Stimulated activated CD4-positive, alpha-beta T cell treated with anti-CD3 and anti-CD28 coated beads, Interleukin-12 subunit alpha, Interleukin-12 subunit beta, amount 100 ng/mL, for 24 hours (primary cell): ENCODE measurements at places on chromosomes 11 and 22.

GRCh38 chr11:61512435-61512834, 3.9 kb downstream of the LRRC10B start:
- DNase-seq = no peak

- DNase-seq = no peak
Observed at GRCh38 chr11:20275987-20276965, 87.2 kb upstream of the HTATIP2 start.

DNA sequence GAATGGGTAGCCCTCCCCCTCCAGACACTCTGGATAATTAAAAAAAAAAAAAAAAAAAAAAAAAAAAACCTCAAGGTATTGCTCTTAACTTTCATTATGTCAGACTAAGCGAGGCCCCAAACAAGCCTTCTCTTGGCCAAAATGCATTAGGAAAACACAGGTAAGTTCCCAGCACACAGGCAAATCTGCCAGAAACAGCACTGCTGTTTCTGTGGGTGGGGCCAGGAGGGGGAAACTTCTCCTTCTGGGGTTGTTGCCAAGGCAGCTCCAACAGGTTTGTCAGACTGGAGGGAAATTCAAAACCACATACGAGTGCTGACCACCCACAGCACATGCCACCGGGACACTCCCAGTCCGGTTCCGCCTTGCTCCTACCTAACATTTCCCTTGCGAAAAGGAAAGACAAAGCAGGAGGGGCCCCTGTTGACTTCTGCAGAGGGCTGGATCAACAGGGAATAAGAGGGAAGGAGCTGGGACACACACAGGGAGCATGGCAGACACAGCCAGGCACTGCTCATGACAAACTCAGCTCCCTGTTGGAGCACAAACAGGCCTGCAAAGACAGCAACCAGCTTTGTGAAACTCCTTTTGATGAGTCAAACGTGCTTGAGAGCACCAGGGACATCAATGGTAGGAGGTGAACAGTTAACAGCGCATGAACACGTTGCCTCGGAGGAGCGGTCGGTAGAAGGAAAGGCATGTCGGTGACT, 55.0 kb downstream of the MYH9 start:
- DNase-seq = peak; percentile 43

DNA sequence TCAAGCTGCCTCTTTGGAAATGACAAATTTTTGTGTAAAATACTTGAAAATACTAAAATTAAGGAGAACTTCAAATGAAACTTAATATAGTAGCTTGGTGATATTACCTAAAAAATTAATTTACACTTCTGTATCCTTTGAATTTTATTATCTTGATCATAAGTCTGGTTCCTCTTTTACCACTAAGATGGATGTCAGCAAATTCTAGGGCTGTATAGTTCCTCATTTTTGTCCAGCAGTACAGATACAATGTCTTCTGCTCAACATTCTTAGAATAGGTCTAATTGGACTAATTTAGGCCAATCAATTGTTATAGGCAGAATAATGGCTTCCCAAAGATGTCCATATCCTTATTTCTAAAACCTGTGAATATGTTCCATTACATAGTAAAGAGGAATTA, 1298.0 kb upstream of the RAG2 start:
- no peak for DNase-seq

- DNase-seq = no peak
Observed at GRCh38 chr22:45869340-45869847, 107.6 kb downstream of the WNT7B start.

DNA sequence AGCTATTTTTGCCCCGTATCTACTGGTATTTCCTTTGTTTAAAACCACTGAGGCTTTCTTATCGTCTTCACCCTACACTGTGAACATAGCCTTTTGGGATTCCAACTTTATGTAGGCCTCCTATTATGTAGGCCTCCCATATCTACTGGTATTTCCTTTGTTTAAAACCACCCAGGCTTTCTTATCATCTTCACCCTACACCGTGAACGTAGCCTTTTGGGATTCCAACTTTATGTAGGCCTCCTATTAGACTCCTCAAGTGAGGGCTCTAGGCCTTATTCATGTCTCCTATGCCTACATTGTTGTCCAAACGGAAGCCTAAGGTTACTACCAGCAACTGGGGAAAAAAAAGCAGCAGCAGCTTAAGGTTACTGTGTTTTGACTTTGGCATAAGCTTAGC, 23.7 kb downstream of the CEP295 start:
- DNase-seq = no peak

DNA sequence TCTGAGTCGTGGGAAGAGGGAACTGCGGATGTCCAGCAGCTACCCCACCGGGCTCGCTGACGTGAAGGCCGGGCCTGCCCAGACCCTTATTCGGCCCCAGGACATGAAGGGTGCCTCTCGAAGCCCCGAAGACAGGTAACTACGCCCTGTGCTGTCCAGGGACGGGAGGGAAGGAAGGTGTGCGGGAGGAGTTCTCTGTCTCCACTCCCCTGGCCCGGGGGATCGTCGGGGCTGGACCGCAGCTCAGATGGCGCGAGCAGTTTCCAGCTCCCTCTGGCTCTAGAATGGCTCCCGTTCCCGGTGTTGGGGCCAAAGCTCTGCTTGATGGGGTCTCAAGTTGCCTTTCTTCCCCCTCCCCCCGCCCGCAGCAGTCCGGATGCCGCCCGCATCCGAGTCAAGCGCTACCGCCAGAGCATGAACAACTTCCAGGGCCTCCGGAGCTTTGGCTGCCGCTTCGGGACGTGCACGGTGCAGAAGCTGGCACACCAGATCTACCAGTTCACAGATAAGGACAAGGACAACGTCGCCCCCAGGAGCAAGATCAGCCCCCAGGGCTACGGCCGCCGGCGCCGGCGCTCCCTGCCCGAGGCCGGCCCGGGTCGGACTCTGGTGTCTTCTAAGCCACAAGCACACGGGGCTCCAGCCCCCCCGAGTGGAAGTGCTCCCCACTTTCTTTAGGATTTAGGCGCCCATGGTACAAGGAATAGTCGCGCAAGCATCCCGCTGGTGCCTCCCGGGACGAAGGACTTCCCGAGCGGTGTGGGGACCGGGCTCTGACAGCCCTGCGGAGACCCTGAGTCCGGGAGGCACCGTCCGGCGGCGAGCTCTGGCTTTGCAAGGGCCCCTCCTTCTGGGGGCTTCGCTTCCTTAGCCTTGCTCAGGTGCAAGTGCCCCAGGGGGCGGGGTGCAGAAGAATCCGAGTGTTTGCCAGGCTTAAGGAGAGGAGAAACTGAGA, 1.4 kb downstream of the ADM start:
- DNase-seq = no peak

GRCh38 chr11:10304495-10305261, at the start of gene ADM:
Gene ADM, plus strand, starts transcription at chr11:10305073. Its CDS starts 628 bp downstream, at chr11:10305701.
- no peak for DNase-seq

DNA sequence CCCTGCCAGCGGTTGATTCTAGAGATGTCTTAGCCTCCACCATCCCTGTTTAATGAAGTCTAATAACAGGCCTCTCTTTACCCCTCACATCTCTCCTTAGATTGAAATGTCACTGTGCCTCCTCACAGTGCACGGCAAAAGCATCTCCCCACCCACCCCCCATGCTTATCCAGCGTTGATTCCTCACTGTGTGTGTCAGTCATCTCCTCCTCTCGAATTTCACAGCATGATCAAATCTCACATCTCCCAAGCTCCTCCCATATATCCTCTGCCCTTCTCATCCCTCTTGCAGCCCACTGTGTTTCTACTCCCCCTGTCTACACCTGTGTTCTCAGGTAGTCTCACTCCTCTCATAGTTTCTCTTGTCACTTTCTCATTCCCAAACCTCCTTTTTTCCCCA, 84.6 kb downstream of the DBX1 start:
- DNase-seq = no peak

GRCh38 chr11:112734207-112734606, 227.0 kb upstream of the NCAM1 start:
- no peak for DNase-seq

DNA sequence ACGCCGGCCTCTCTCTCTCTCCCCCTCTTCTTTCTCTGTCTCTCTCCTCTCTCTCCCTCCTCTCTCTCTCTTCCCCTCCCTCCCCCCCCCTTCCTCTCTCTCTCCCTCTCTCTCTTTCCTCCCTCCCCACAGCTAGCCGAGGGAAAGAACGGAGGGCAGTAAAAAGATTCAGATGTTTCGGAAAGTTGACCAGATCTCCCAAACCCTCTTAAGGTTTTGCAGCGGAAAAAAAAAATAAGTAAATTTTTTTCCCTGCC, 195 bp upstream of the ALX4 start:
- DNase-seq = no peak

- DNase-seq = no peak
Observed at GRCh38 chr11:638631-639331, 1.7 kb downstream of the DRD4 start.

DNA sequence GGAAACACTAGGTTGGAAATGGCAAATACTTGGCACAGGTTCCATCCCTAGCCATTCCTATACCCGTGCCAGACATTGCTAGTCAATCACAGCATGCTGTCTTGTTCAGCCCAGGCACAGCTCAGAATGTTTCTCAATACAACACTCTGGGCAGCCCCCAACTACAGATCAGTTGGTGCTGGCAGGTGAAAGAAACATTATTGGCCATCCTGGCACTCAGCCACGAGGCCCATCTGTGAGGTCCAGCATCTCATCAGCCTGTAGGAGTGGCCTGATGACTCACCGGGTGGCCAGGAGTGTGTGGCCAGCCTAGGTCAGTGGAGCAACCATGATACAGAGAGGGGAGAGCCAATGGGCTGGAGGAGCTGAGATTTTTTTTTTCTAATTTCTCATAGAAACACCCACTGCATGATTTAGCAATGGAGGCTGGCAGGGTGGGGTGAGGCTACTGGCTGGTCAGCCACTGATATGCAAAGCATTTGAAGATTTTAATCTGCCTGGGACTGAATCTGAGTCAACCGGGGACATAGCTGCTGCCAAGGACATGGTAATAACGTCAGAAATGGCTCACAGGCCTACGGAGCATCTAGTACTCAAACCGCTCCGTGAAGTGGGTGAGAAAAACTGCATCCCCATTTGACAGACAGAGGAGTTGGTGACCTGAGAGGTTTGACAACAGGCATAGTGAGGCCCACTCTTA, 5.4 kb downstream of the MYO18B start:
- DNase-seq = no peak

DNA sequence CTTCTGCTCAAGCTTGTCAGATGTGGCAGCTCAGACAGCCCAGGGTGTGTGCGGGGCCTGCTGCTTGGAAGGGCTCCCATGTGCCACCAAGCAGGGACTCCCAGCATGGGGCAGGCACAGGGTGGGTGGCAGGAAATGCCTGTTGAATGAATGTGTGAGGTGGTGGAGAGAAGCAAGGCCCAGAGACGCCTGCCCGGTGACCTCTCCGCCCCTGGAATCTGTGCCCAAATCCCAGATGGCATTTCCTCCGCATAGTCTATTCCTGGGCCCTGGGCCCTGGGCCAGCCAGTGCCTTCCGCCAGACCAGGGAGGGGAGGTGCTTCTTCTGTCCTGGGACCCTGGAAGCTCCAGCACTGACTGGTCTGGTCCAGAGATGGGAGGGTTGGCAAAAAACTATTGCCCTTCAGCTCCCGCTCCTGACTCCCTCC, 3.7 kb downstream of the CST6 start:
- no peak for DNase-seq
